ENCODE measurements at places on chromosomes 2 and 18.

DNA sequence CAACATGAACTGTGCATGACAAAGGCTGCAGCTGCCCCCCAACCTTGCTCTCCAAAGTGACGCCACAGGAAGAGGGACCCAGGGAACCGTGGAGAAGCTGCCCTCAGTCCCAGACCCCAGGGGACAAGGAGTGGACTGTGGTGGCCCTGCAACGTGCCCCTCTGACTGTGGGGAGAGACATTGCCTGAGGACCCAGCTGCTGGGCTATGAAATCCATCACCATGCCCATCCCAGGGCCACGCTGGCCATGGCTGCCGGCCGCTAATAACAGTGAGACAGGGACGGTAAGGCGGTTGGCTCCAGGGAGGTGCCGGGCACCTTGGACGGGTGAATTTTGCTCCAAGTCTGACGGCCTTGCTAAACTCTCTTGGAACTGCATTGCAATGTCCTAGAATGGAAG is 211.3 kb upstream of the HDAC4 start:
- no peak for DNase-seq

GRCh38 chr18:32418148-32418547 is 52.5 kb downstream of the GAREM1 start:
- no peak for DNase-seq

DNA sequence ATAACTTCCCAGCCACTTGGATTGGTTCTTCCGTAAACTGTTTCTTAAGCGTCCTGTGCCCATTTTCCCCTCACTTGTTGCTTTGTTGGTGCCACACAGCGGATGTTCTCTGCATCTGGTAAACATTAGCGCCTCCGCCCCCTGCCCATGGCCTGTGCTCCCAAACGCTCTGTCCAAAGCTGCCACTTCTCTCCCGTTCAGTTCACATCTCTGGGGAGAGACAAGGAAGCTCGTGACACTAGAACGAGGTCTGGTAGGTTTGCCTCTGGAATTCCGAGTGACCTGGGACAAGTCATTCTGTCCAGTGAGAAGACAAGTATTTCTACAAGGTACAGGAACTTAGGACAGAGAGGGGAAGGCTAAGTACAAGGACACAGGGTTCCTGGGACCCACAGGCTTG is 9.4 kb downstream of the COPS9 start:
- no peak for DNase-seq

- no peak for DNase-seq
Observed at GRCh38 chr2:145800151-145801091, 1280.5 kb upstream of the ZEB2 start.

Data from stimulated activated CD4-positive, alpha-beta T cell treated with anti-CD3 and anti-CD28 coated beads, Interleukin-12 subunit alpha, Interleukin-12 subunit beta, amount 100 ng/mL, for 4 hours (primary cell).